ENCODE measurements at places on chromosomes 6 and 20.

DNA sequence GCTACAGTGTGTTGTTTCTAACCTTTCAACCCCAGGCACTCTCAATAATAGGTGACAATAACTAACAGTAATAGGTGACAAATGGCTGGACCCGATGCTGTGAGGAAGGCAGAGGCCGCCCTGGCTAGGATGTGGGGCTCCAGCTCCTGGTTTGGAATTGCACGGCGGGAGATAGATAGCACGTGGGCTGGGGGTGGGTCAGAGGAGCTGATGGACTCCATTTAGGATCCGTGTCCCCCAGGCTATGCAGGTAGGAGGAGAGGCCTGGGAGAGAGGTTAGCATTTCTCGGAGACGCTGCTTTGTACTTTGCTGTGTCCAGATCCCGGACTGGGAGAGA lies 61.4 kb downstream of the EZR start:
- DNase-seq, result no peak

GRCh38 chr6:132567566-132567965 lies 2.6 kb upstream of the TAAR6 start:
- no peak for DNase-seq

DNA sequence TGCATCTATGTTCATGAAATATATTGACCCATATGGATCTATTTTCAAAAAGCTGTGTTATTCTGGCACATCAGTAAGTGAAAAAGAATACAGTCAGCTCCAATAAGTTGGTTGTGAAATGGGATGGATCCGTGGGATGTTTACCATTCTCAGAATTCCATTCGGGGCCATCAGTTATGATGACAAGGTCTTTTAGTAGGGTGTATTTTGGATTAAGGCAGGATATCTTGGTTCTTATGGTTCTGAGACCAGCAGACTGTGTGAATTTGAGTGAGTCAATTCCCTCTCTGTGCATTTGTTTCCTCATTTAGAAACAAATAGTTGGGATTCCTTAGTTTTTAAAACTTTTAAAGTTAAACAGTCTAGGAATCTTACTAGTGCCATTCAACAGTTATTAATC lies 287.4 kb downstream of the CD109 start:
- DNase-seq, result peak; percentile 40

- DNase-seq, result no peak
These were observed 56.4 kb upstream of the TTPAL start for GRCh38 chr20:44419131-44419844.

DNA sequence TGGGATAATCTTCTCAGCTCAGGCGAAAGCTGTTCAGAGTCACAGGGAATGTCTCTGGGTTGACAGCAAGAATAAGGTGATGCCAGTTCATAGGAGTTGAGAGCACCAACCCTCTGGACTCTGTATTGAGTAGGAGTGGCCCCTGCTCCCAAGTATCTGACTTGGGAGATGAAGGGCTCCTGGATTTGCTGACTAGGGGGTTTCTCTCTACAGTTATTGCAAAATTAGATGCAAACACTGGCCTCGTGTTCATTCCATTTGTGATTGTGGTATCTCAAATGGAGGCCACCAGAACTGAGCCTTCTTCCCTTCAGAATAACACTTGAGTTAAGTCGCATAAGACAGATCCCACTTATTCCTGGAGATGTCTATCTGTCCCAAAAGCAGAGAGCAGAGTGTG lies 135.7 kb downstream of the PDE7B start:
- DNase-seq, result no peak

GRCh38 chr6:37882724-37883413 lies 63.3 kb downstream of the ZFAND3 start:
- DNase-seq, result peak; percentile 60

GRCh38 chr20:38631155-38632022 lies 29.8 kb downstream of the ARHGAP40 start:
- no peak for DNase-seq

GRCh38 chr20:50561379-50562078 lies 51.3 kb downstream of the PTPN1 start:
- DNase-seq, result peak; percentile 94

- DNase-seq, result no peak
These were observed 829.4 kb downstream of the EPHA7 start for GRCh38 chr6:92589996-92590395.

GRCh38 chr6:116969211-116969863 lies 92.3 kb downstream of the RFX6 start:
- DNase-seq, result peak; percentile 64

GRCh38 chr6:52361945-52362442 lies at the start of gene PAQR8:
PAQR8 (plus strand) TSS chr6:52362151; CDS start chr6:52403214, 41,063 bp downstream.
- DNase-seq, result no peak

- no peak for DNase-seq
These were observed 58.5 kb downstream of the MRPL14 start for GRCh38 chr6:44068607-44069296.

- no peak for DNase-seq
These were observed 232.9 kb upstream of the SASH1 start for GRCh38 chr6:148109732-148110131.

DNA sequence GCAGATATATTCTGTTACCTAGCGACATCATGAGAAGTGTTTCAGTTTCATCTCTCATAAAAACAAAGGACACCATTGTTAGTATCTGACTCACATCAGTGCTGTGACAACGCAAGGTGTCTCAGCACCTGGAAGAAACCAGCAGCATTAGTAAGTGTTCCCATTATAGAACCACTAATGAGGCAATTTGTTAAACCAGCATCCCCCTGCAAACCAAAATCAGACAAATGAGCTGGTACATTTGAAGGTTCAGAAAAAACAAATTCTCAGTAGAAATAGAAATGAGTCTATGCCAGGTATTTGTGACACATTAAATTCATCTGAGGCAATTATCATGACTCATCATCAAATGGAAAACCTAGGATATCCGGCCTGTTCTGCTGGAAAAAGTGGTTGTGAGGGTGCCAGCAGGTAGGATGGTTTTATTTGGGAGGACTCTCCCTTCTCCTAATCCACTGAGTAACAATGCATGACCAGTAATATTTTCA lies 151.7 kb downstream of the TMEM200A start:
- DNase-seq, result no peak

DNA sequence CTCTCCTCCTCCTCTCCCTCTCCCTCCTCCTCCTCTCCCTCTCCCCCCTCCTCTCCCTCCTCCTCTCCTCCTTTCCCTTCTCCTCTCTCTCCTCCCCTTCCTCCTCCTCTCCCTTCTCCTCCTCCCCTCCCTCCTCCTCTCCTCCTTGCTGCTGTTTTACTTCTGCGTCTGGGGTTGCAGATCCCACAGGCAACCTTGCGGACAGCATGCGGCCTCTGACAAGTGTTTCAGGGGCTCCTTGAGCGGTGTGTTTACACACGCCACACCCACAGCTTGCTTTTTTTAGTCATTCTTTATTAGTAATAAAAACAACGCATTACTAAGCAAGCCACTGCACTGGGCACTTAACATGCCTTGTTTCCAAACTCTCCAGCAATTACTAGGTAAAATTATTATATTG lies 81.9 kb downstream of the TFAP2C start:
- DNase-seq, result no peak

- peak; percentile 11 for DNase-seq
These were observed 28.3 kb downstream of the CDK5RAP1 start for GRCh38 chr20:33372993-33373441.

DNA sequence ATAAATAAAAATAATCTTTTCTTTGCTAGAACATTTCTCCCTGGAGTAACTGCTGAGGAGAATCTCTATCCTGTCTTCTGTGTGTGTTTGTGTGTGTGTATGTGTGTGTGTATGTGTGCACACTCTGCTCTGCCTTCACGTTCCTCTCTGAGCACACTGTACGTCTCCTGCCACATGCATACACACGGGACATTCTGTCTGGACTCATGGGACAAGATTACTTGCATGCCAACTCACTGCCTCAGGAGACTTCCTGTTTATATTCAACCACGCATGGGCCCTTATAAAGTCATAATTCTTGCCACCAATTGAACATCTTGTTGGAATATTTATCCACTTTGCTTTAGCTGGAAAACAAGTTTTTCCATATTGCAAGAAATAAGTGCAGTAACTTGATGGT lies 930.6 kb downstream of the KIF16B start:
- no peak for DNase-seq

DNA sequence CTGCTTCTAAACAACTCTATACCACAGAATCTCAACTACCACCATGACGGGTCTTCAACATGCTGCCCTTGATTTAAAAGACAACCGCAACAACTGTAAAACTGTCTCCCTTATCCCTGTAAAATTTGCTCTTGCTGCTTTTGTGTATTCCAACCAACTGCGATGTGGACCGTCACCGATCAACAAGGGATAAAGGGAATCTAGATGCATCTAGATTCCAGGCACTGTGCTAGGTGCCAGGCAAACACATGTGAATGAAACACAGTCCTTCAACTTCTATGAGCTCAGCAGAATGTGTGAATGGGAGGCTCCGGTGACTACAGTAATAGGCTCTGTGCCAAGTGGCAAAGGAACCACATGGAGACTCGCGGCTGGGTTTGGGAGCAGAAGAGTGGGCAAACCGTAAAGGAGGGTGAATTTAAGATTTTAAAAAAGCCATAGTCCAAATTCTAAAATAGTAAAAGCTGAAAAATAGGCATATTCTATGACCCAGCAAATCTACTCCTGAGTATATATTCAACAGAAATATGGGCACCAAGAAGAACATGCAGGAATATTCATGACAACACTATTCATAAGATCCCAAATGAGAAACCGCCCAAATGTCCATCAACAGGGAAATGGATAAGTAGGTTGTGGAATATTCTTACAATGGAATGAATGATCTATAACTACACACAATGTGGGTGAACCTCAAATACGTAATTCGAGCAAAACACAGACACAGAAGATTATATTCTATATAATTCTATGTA lies 3.7 kb upstream of the PRND start:
- DNase-seq, result peak; percentile 5

DNA sequence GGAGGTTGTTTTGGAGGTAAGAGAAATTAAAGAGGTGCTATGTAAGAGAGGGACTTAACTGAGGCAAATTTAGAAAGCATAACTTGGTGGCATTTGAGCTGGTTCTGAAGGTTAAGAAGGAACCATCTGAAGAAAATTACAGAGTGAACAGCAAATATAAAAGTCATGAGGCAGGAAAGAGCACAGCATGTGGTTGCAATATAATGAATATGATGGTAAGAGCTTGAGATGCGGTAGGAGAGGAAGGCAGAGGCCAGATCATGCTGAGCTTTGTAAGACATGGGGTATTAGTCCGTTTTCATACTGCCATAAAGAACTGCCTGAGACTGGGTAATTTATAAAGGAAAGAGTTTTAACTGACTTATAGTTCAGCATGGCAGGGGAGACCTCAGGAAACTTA lies 279.1 kb downstream of the UTRN start:
- DNase-seq, result no peak

DNA sequence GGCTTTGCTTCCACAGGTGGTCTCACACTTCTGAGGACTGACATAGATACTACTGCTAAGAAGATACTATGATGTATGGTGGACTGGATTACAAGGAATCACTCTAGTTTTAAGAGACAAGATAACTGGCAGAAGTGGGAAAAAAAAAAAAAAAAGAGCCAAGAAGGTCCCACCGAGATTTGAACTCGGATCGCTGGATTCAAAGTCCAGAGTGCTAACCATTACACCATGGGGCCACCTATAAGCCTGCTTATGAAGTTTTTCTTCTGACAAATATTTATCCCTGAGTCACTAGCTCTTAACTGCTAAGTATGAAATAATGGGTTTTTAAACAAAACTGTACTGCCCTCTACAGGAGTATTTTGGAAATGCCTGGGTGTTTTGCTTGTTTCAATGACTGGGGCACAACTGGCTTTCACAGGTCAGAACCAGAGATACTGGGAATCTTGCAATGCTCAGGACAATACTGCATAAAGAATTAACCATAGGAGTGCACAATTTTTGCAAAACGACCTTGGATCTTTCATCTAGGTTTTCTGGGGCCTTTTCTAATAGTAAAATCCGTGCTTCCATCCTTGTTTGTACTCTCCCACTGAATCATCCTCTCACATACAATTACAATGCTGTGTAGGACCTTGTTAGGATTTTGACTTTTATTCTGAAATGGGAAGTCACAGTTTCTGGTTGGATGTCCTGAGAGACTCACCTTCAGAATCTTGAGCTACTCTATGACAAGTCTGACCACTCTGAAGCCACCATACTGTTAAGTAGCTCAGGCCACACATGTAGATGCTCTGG lies 116.3 kb downstream of the OR2B2 start:
- DNase-seq, result peak; percentile 97

DNA sequence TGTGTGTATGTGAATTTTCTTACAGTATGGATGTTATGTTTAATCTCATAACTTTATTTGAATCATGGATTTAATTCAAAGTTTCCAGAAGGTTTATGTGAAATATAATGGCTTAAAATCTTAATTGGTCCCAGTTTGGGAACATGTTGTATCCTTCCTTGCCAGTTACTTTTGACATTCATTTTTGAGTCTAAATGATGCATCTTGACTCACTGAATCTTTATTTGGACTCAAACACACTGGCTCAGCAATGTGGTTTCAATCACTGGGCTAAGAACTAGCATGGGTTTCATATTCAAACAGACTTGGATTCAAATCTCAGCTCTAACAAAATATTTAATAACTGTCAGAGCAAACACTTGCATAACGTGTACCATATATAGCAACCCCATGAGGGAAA lies 25.9 kb upstream of the TFAP2B start:
- DNase-seq, result no peak

DNA sequence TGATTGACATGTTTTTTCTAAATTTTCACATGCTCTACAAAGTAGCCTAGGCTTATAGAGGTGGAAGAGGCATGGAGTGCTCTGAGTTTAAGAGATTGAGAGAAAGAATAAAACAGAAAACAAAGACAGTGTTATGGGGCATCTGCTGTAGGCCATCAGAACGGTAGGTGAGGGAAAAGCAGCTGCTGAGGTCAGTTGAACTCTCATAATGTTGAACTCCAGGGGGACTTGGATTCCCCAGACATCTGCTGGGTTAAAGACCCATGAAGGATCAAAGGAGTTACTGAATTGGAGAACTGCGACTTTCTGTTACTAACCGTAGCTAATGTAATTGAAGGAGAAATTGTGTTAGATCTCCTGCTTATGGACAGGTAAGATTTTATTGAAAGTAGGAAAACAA lies 333.9 kb downstream of the TFAP2B start:
- no peak for DNase-seq

DNA sequence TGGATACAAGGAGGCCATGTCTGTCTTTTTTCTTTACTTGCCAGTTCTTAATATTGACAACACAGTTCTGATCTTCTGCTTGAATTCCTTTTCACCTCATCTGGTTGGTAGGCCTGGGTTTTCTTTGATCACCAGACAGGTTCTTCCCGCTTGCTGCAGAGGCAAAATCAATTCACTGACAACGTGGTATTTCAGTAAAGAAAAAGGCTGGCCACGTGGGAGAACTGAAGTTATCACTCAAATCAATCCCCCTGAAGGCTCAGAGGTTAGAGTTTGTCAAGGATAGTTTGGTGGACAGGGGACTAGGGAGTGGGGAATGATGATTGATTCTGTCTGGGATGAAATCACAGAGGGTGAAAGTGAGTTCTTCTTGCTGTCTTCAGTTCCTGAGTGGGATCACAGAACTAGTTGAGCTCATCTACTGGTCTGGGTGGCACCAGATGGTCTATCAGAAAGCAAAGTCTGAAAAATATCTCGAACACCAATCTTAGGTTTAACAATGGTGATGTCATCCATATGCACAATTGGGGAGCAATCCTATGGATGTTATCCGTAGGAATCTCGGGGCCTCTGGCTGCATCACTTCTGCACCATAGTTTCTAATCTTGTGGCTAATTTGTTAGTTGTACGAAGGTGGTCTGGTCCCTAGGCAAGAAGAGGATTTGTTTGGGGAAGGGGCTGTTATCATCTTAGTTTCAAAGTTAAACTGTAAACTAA lies 37.3 kb upstream of the OLIG3 start:
- no peak for DNase-seq

GRCh38 chr6:10266061-10266460 lies 148.8 kb downstream of the TFAP2A start:
- no peak for DNase-seq

Data from fibroblast of the aortic adventitia (primary cell).